Natural killer cell (primary cell): ENCODE measurements at places on chromosomes 1 and 21. TPM values are rescaled to one million over a fixed set of nuclear protein-coding genes. Genes with fewer than 3 reads are reported as not detected.
A peak's percentile ranks its signal among the peaks of the same experiment; 100 is the strongest.

GRCh38 chr21:16579538-16579937 is 849.8 kb downstream of the USP25 start:
- no peak for DNase-seq

The LIPI gene
- total RNA-seq = not detected

GRCh38 chr1:16925635-16926490 is 4.1 kb downstream of the CROCC start:
- no peak for DNase-seq

The KRTAP12-2 gene
- not detected for total RNA-seq

DNA sequence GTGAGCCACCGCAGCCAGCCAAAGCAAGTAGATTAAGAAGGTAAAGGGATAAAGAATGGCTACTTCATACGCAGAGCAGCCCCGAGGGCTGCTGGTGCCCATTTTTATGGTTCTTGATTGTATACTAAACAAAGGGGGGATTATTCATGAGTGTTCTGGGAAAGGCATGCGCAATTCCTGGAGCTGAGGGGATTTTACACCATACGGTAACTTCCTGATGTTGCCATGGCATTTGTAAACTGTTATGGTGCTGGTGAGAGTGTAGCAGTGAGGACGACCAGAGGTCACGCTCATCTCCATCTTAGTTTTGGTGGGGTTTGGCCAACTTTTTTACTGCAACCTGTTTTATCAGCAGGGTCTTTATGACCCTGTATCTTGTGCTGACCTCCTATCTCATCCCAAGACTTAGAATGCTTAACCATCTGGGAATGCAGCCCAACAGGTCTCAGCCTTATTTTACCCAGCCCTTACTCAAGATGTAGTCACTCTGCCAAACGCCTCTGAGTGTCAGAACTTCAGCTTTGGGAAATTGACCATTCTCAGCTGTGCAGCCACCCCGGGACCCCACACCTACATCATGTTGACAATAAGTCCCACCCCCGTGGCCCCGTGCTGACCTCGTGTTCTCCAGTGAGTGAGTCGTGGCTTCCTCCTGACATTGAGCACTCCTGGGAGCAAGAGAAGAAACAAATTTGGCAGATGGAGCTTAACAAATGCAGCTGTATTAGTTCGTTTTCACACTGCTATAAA is 149.4 kb upstream of the COL6A1 start:
- DNase-seq = no peak

The RER1 gene
- 91.9 TPM for total RNA-seq

DNA sequence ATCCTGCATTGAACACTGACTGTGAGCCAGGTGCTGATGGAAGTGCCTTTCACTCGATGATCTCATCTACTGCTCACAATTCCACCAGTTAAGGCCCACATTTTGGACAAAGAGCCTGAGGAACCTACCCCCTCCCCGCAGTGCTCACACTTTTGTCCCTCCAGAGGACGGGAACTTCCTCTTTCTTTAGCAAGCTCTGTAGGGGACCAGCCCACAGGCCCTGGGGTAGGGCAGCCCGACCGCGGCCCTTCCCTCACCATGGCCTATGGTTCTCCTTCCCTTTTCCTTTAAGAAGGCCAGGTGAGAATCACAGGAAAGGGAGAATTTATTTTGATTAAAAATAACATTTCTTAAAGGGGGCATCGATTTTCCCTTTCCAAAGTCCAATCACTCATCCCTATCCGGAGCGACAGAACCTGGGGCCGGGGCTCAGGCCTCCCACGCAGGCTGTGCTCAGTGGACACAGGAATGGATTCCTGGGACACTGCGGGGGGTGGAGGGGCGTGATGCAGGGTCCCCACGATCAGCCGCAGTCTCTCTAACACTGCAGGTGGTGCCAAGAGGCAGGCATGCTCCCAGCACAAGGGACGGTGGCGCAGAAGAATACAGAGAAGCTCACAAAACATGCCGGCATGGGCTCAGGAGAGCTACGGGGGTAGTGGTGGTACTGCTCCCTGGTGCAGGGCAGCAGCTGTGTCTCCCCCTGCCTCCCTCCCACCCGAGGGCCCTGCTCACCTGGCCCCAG is 8.9 kb upstream of the KCNE1 start:
- no peak for DNase-seq

DNA sequence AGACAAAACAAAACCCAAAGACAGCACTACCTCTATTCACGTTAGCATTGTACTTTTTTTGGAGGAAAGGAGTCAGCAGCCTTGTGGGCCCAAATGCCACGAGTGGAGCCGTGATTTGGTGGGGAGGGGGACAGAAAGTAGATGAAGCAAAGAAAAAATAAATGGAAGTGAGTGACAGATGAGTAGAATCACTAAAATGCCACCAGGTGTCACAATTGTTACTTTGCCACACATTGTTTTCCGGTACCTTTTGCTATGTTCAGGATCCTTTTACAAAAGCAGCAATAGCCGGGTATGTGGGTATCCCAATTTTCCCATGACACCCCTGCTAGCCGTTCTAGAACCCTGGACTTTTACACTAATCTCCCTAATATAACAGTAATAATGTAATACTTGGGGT is 85.0 kb upstream of the AK4 start:
- no peak for DNase-seq

DNA sequence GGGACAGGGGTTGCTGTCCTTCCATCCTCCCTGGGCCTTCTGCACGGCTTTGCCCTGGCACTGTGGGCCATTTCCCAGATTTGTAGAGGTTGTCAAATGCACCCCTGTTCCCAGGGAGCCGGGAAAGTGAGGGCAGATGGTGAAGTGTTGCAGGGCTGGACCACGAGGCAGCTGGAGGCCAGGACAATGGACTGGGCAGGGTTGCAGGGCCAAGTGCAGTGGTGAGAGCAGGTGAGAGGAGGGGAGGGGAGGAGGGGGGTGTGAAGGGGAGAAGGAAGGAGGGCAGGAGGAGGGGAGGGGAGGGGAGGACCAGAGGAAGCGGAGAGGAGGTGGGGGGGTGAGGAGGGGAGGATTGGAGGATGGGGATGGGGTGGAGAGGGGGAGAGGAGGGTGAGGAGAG is 443.9 kb downstream of the CAMTA1 start:
- no peak for DNase-seq

DNA sequence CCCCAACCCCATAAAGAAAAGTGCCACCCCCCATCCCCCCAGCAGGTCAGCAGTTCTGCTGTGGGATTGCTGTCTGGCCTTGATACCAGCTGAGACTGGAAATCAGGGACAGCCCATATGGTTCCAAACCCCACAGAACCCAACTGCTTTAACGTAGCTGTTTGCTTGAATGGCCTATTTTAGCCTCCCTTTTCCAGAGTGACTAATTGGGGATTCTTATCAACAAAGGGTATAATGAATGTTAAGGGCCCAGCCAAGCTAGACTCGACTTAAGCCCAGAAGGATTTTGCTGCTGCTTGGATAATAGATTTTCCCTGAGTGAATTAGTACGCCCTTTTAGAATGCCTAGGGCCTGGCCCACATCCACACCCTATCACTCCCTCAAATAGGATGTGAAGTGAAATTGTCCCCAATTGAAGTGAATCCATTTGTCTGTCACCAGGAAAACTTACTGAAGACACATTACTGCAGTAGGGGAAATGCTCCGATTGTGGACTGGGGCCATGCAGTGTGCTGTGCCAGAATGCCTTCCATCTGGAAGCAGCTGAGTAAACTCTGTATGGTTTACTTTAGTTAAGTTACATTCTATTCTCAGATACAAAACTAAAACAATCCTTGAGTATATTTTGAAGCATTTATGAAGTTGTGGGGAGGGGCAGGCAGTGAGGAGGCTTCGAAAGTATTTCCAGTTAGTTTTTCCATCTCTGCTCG is 156.9 kb downstream of the DHRS3 start:
- no peak for DNase-seq

The ANP32E gene
- 55.2 TPM for total RNA-seq

The OLIG2 gene
- not detected for total RNA-seq

The ERO1B gene
- 17.8 TPM for total RNA-seq

- DNase-seq = peak; percentile 18
Measured at GRCh38 chr1:45393718-45394302, 53.6 kb upstream of the MUTYH start.

DNA sequence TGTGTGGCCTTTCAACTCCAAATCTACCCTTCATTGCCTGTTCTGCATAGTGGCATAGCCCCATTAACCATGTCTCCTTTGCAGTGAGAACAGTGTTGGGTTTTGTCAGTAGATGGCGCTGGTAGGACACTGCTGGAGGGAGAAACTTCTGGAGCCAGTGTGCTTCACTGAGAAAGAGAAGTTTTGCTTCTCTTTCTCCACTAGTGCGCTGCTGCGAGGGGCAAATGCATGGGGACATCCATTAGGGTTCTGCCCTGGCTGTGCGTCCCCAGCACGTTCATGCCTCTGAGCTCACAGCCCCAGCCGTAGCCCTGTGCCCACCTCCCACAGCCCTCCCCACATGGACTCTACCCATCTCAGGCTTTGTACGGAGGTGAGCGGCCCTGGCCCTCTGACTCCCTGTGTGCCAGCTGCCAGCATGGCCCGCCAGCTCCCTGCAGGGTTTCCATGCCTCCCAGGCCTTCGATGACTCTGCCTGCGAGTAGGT is 53.1 kb downstream of the RIMS3 start:
- peak; percentile 38 for DNase-seq
